Activated T-cell treated with anti-CD3 and anti-CD28 coated beads, Interleukin-2, amount 50 U/mL, for 4 hours (primary cell): ENCODE measurements at places on chromosomes 6 and 20. TPM values are rescaled to one million over a fixed set of nuclear protein-coding genes. Genes with fewer than 3 reads are reported as not detected.

- DNase-seq: no peak
These were observed 43.7 kb downstream of the DSTN start for GRCh38 chr20:17613328-17614175.

DNA sequence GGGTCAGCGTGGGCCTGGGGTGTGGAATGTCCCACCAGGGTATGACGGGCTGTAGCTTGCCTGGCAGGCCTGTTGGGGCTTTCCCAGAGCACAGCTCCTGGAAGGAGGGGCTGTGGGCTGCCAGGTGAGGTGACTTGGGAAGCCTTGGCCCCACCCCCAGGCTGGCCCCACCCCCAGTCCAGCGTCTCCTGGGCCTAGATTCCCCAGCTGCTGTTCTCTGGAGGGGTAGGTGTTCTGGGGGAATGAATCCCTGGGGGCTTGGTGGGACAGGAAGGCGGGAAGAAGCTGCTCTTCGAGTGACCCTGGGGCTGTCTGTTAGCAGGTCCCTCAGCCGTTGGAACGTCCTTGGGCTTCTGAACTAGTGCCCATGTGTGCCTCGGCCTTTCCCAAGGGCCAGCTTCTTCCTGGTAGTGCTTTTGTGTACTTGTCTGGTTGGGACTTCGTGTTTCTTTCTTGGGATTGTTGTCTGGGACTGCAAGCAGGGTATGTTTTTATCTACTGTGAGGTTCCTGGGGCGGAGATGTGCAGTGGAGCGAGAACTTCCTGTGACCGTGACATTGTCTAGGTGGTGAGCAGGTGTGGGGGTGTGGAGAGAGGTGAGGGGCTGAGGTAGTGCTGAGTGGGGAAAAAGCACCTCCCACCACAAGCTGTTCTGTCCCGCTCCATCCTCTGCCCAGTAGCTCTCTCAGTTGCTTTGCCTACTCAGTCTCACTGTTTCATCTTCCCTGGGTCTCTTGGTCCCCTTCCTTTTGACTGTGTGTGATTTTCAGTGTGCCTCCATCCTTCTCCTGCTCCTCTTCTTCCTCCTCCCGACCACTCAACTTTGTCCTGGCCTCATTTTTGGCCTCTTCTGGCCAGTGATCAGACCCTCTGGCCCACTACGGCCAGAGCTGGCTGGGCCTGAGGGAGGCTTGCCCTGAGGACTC, 1.3 kb upstream of the DDR1 start:
- no peak for DNase-seq

GRCh38 chr6:15183979-15184378, 61.9 kb upstream of the JARID2 start:
- DNase-seq: peak; percentile 7

CRISP3 gene
- not detected for total RNA-seq

DNA sequence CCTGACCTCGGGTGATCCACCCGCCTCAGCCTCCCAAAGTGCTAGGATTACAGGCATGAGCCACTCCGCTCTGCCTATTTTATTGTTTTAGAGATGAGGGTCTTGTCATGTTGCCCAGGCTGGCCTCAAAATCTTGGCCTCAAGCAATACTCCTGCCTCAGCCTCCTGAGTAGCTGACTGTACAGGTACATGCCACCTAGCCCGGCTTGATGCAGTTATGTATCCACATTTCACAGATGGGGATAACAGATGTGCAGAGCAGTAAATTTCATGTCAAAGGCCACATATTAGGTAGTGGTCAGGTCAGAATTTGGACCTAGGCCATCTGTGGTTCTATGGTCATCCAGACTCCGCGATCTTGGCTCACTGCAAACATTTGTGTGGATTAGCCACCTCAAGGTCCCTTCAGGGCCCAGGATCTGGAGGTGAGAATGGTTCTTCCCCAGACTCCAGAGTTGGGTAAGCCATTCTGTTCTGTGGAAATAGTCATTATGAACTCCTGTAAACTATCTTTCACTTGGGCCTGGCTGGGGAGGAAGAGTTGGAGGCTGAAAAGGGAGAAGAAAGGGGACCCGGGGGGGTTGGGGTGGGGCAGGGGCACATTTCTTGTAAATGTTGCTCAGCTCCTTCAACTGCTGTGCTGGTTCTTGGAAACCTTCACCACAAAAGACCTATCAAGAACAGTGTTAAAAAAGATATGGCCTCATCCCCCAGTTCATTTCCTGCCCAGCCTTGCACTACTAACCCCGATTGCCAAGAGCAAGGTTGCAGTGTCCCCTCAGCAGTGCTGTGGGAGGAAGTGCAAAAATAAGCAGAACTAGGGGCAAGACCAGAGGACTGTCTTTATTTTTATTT, 13.0 kb downstream of the PIM1 start:
- peak; percentile 57 for DNase-seq

- DNase-seq: no peak
These were observed 75.3 kb downstream of the LRFN2 start for GRCh38 chr6:40511884-40512283.

DNA sequence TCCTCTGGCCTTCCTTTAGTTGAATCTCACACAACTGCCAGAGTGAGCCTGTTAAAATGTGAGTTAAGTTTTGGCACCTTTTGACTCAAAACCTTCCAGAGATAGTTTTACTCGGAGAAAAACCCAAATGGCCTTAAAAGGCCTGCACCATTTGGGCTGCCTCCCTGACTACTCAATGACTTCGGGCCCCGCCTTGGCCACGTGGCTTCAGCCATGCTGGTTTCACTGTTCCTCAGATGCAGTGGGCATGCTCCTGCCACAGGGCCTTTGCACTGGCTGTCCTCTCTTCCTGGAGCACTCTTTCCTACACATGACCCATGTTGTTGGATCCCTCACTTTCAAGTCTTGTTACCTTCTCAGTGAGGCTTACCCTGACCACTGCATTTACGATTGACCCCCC, 18.3 kb downstream of the VEGFA start:
- no peak for DNase-seq

GRCh38 chr6:54574671-54575070, 266.4 kb downstream of the TINAG start:
- DNase-seq: no peak

DNA sequence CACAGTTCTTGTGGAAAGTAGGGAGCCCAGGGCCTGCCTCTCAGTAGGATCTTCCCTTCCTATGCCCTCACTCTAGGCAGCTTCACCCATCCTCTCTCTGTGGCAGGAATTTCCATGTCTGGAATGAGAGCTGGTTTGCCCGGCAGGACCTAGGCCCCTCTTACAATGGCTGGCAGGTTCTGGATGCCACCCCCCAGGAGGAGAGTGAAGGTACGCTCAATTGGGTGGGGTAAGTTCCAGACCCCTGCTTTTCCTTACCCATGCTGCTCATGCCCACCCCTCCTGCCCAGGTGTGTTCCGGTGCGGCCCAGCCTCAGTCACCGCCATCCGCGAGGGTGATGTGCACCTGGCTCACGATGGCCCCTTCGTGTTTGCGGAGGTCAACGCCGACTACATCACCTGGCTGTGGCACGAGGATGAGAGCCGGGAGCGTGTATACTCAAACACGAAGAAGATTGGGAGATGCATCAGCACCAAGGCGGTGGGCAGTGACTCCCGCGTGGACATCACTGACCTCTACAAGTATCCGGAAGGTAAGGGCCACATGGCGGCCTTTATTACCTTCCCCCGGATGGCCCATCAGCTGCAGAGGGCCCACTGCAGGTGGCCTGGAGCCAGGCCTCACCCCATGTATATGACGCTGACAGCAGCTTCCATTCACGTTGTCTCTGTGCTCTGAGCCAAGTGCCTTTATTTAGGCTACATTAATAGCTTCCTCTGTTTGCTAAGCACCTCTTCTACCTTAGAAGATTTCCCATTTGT, 22.8 kb downstream of the TGM6 start:
- DNase-seq: no peak
